ENCODE measurements at places on chromosomes 6 and 20. TPM values are rescaled to one million over a fixed set of nuclear protein-coding genes. Genes with fewer than 3 reads are reported as not detected.
A peak's percentile ranks its signal among the peaks of the same experiment; 100 is the strongest.

Gene CUL7
- total RNA-seq: 26.7 TPM

Gene FLRT3
- not detected for total RNA-seq

Gene PDE7B
- 6.0 TPM for total RNA-seq

Gene BCAS4
- total RNA-seq: 0.85 TPM

GRCh38 chr6:37024656-37025337 lies 19.3 kb downstream of the FGD2 start:
- no peak for DNase-seq
- no peak overlapping the region for H3K4me3 ChIP-seq
- no peaks in the 10 kb centered on the region for H3K36me3 ChIP-seq
- H3K27me3 ChIP-seq: no peaks in the 10 kb centered on the region
- no peaks in the 10 kb centered on the region for H3K4me1 ChIP-seq

DNA sequence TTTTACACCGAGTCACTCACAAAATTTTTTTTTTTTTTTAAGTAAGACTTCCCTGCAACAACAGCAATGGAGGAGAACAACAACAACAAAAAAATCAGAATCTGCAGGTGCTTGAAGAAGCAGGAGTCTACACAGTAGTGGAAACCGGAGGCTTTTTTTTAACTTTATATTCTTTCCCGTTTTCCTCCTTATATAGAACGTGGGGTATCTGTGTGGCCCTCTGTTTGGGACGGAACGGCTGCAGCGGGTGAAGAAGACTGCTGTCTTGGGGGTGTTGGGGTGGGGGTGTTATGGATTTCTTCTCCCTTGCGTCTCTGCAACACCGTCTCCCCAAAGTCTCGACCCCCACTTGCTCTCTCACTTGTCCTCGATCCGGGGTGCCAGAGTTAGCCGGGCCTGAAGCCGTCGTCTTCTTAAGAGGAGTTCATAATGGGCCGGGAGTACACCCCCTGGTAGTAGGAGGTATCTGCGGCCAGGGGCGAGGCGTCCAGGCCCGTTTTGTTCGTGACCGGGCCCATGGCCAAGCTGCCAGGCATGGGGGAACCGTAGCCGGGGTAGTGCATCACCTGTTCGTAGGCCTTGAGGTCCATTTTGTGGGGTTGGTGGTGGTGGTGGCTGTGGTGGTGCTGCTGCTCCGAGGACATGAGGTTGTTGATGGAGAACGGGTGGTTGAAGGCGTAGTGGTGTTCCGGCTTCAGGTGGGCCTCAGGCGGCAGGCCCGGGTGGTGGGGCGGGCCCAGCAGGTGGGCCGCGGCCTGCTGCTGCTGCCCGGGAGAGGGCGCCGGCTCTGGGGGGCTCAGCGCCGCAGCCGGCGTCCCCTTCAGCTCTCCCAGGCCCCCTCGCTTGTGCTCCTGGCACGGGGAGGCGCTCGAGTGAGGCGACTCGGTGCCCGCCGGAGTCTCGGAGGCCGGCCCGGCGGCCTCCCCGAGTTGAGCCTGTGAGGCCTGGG lies 2.7 kb downstream of the FOXA2 start:
- no peak for DNase-seq
- H3K36me3 ChIP-seq: no peaks in the 10 kb centered on the region
- peaks cover 11% of the 10 kb centered on the region for H3K4me1 ChIP-seq

Gene FAM83B
- total RNA-seq: not detected

GRCh38 chr6:112021691-112022310 lies 32.1 kb upstream of the CCN6 start:
- H3K27ac ChIP-seq: no peak overlapping the region
- DNase-seq: no peak
- no peaks in the 10 kb centered on the region for H3K27me3 ChIP-seq
- no peaks in the 10 kb centered on the region for H3K4me1 ChIP-seq
- H3K4me3 ChIP-seq: no peak overlapping the region

GRCh38 chr20:47503685-47504084 lies 2.0 kb downstream of the NCOA3 start:
- H3K36me3 ChIP-seq: no peaks in the 10 kb centered on the region
- H3K4me1 ChIP-seq: no peaks in the 10 kb centered on the region
- no peak for DNase-seq
- peak overlapping the region; percentile 76 for H3K4me3 ChIP-seq

Gene HLA-DMB
- 26.8 TPM for total RNA-seq

- no peak for DNase-seq
- H3K27me3 ChIP-seq: no peaks in the 10 kb centered on the region
- no peak overlapping the region for H3K4me3 ChIP-seq
- no peaks in the 10 kb centered on the region for H3K4me1 ChIP-seq
Measured at GRCh38 chr6:157054531-157054979, 268.8 kb downstream of the TMEM242 start.

Gene CLVS2
- not detected for total RNA-seq

DNA sequence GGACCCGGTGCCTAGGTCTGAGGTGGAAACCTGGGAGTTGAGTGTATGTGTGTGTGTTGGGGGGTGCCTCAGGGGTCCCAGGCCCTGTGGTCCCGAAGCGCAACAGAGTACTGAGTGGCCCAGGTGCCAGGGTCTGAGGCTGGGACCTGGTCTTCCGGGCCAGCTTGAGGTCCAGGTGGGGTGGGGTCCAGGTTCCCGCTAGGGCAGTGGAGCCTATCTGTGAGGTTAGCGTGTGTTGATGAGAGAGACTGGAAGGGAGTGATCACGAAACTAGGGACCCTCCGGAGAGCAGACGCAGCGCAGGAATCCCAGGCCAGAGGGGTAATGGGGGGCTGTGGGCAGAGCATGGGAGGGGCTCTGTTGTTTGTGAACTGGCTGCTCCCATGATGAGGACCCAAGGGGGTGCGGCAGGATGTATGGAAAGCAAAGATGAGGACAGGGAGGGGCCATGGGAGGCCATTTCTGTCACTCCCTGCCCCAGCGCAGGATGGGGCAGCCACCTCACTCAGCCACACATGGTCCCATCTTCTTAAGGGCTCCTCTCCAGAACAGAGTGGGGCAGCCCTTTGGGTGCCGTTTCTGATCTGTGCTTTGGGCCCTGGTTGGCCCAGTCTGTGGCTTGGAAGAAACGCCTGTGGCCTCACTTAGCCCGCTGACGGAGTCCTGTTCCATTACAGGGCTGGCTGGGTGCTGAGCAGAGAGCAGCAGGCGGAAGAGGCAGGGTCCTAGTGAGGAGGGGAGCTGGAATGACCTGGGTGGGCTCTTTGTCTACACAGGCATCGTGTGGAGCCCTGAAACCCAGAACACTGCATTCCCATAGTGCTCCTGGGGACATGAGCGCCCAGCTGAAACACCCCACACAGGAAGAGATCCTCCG lies 872 bp downstream of the HSPA12B start:
- DNase-seq: no peak
- H3K4me1 ChIP-seq: no peaks in the 10 kb centered on the region
- peaks cover 8% of the 10 kb centered on the region for H3K27me3 ChIP-seq
- peak overlapping the region; percentile 37 for H3K4me3 ChIP-seq

Gene SIRPG
- total RNA-seq: not detected

DNA sequence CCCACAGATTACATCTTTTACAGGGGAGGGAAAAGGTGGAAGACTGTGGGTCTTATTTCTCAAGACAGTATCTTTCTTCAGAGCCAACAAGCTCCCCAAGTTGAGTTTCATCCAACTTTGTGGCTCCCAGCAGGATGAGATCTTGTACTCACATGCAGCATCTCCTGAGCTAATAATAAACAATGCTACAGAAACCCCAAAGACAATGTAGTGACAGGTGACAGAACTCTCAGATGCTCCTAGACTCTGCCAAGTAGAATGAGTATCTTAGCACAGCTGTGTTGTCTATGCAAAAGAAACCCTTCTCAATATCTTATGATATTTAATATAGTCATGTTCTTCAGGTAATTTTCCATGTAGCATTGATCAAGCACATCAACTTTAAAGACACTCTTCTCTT lies 90.0 kb downstream of the TBX18 start:
- no peaks in the 10 kb centered on the region for H3K4me1 ChIP-seq
- no peaks in the 10 kb centered on the region for H3K36me3 ChIP-seq
- no peaks in the 10 kb centered on the region for H3K27me3 ChIP-seq
- H3K27ac ChIP-seq: no peak overlapping the region
- no peak overlapping the region for H3K4me3 ChIP-seq

- H3K4me3 ChIP-seq: no peak overlapping the region
- no peaks in the 10 kb centered on the region for H3K36me3 ChIP-seq
- H3K4me1 ChIP-seq: no peaks in the 10 kb centered on the region
- DNase-seq: no peak
Measured at GRCh38 chr20:15921930-15922329, 651.3 kb downstream of the KIF16B start.

Data from ascending aorta (tissue), 2 donors.